ENCODE measurements at places on chromosomes 2 and 18. TPM values are rescaled to one million over a fixed set of nuclear protein-coding genes. Genes with fewer than 3 reads are reported as not detected.

- no peak for DNase-seq
These were observed 77.8 kb upstream of the KCNH7 start for GRCh38 chr2:162916286-162916801.

DNA sequence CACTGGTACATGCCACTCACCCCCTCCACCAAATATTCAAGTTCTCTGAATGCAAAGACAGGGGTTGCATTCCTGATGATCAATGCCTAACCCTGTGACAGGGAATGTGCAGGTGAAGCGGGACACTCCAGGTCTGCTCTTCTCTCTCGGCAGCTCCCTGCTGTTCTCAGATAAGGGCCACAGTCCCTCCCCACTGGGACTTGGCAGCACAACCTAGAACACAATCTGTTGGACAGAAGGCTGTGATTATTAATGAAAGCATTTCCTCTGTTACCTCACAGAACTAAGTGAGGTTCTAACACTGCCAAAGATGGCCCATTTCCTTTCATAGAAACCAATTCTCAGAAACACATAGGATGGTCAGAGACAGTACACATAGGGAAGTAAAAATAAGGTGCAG is 42.7 kb downstream of the VSNL1 start:
- DNase-seq = no peak

DNA sequence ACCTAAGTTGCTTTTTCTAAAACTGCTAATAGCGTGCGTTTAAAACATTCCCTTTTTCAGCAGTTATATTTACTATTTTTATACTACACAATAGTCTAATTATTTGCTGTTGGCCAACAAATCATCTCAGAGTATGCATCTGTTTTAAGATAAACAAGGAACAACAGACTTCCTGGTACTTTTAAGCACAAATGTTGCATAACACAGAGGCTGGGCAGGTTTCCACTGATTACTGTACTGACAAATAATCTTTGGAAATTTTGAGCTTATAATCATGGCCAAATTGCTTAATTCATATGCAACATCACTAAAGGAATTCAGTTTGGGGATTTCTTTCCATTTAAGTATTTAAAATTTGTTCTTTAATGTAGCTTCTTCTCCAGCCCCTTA is 737.4 kb upstream of the SALL3 start:
- no peak for DNase-seq

GRCh38 chr2:119245076-119245840 is 21.6 kb downstream of the STEAP3 start:
- no peak for DNase-seq

GRCh38 chr2:68330691-68331090 is 10.9 kb upstream of the CNRIP1 start:
- no peak for DNase-seq

DNA sequence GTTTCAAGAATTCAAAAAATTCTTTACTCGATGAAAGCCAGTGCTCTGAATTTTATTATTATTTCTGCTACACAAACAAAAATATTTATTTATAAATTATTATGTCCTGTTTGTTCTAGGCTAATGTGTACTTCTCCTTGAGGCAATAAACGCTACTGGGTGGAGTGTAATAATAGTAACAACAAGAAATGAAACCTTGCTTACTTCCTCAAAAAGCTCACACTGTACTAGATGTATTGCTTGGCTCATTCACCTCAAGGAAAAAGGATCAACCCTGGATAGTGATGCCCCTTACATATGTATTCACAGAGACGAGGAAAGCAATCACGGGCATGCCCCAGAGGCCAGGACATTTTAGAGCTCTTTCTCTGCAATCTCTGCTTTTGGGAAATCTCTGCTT is 685.6 kb upstream of the NXPH2 start:
- no peak for DNase-seq

DNA sequence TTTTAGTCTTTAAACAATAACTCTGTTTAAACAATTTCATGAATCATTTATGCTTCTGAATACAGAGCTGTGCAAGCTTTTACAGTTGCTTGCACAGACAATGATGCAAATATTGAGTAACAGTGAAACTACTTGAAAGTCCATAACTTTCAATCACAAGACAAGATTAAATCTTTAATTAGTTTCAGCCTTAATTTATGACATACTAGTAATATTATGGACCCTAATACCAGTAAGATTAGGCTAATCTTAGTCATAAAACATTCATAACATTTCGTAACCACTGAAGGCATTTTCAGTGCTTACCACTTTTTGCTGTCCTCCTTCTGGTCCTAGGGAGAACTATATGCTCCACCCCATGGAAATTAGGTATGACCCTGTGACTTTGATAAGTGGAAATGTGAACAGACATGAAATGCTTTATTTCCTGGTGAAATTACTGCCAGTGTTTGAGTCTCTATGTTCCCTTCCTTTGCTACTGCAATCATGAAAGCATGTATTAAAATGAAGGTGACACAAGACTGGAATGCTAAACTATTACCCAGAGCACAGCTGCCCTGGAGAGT is 1.8 kb upstream of the COBLL1 start:
- no peak for DNase-seq

GRCh38 chr2:216632952-216633615 is at the start of gene IGFBP2:
Gene IGFBP2 (plus strand): TSS chr2:216633420. CDS start chr2:216633524, 104 bp downstream.
- DNase-seq = peak; percentile 62

DNA sequence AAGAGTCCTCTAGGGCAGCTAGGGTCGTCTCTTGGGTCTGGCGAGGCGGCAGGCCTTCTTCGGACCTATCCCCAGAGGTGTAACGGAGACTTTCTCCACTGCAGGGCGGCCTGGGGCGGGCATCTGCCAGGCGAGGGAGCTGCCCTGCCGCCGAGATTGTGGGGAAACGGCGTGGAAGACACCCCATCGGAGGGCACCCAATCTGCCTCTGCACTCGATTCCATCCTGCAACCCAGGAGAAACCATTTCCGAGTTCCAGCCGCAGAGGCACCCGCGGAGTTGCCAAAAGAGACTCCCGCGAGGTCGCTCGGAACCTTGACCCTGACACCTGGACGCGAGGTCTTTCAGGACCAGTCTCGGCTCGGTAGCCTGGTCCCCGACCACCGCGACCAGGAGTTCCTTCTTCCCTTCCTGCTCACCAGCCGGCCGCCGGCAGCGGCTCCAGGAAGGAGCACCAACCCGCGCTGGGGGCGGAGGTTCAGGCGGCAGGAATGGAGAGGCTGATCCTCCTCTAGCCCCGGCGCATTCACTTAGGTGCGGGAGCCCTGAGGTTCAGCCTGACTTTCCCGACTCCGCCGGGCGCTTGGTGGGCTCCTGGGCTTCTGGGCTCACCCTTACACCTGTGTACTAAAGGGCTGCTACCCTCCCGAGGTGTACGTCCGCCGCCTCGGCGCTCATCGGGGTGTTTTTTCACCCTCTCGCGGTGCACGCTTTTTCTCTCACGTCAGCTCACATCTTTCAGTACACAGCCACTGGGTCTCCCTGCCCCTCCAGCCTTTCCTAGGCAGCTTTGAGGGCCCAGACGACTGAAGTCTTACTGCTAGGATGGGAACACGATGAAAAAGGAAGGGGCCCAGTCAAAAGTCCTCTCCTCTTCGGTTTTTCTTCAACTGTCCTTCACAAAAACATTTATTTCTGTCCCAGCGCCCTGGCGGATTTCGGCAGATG is 8.1 kb downstream of the SIX2 start:
- no peak for DNase-seq

DNA sequence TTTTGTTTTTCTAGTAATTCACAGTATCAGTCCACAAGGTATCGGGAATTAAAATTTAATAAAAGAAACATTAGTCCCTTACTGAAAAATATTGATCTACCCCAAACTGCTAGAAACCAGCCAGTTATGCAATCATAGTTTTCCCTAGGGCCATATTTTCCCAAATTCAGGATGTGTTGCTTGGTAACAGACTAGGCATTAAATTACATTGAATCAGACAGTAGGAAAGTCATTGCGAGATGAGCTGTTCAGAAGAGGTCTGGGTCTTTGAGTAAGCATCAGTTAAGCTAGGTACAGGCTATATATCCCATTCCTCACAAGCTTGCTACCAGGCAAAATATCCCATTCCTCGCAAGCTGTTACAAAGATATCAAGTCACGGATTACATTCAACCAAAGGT is 123.0 kb upstream of the CCDC150 start:
- DNase-seq = no peak

GRCh38 chr18:70415823-70416488 is 127.1 kb downstream of the SOCS6 start:
- DNase-seq = no peak

- peak; percentile 61 for DNase-seq
These were observed at the start of gene FER1L5 for GRCh38 chr2:96642564-96643360. Gene FER1L5 (plus strand): TSS chr2:96642764. CDS start chr2:96642837, 73 bp downstream.

- DNase-seq = no peak
These were observed 48.7 kb downstream of the IL1RL2 start for GRCh38 chr2:102235491-102235890.

GRCh38 chr2:27795093-27795834 is 23.7 kb downstream of the MRPL33 start:
- DNase-seq = no peak

- DNase-seq = no peak
These were observed 347.5 kb upstream of the SALL3 start for GRCh38 chr18:78632111-78632541.

- DNase-seq = no peak
These were observed 385.8 kb upstream of the TRIB2 start for GRCh38 chr2:12330916-12331315.

DNA sequence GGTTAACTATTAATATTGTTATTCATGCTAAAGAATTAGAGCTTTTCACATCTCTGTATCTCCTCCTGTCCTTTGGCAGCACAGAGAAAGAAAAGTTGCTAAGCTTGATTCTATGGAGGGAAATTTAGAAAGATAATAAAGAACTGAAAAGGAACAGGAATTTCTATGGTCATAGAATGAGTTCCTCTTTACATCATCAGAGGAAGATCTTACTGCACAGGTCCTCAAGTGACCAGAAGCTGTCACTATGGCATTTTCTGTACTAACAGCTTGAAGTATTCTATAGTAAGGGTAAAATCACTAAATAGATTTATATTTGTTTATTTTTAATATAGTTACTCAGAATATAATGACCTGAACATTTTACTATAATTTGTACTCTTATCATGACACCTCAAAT is 6.0 kb upstream of the PRKD3 start:
- no peak for DNase-seq

ATP6V1C2 gene
- total RNA-seq = 10.8 TPM

KLHL30 gene
- total RNA-seq = 0.74 TPM

EPC2 gene
- 44.5 TPM for total RNA-seq

TANC1 gene
- total RNA-seq = 25.3 TPM

LOXL3 gene
- 5.9 TPM for total RNA-seq
